Breast epithelium (tissue), 4 donors: ENCODE measurements at places on chromosomes 12 and 14. TPM values are rescaled to one million over a fixed set of nuclear protein-coding genes. Genes with fewer than 3 reads are reported as not detected.

GRCh38 chr14:87321548-87321947, 671.4 kb downstream of the GALC start:
- H3K36me3 ChIP-seq = no peaks in the 10 kb centered on the region
- H3K4me1 ChIP-seq = no peaks in the 10 kb centered on the region
- H3K4me3 ChIP-seq = no peak overlapping the region
- no peak for DNase-seq
- H3K27ac ChIP-seq = no peak overlapping the region

Gene CLEC14A
- 25.6 TPM for total RNA-seq

Gene OTUB2
- 0.64 TPM for total RNA-seq

DNA sequence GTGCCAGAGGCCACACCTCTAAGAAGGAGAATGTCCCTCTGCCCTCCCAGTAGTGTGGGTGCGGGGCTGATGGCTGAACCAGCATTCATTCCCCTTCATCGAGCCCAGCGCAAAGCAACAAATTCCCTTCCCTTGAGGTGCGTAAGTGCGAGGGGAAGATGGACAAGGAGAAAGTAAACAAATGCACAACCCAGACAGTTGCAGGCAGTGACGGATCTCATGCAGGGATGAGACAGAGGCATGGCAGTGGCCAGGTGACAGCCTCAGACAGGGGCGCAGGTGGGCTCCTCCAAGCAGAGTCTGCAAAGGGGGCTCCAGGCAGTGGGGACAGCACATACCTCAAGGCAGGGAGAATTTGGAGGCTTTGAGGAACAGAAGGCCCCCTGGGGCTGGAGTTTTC, 2.3 kb upstream of the MYL2 start:
- no peaks in the 10 kb centered on the region for H3K27me3 ChIP-seq
- no peak for DNase-seq
- no peak overlapping the region for H3K4me3 ChIP-seq
- H3K36me3 ChIP-seq = no peaks in the 10 kb centered on the region
- no peak overlapping the region for H3K27ac ChIP-seq

DNA sequence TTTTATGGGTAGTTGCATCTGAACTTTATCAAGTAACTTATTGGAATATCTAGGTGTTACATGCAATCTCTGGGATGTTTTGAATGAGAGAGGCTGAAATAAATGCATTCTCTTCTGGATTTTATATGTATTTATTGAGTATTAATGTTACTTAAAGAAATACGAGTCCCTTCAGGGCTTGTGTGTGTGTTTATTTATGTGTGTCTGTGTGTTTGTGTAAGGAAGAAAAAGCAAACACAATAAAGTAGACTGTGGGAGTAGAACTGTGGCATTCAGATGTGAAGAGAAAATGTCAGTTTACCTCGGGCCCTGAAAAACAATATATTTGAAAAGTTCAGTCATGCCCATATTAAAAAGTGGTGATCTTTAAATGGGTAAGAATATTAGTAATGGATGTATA, 250.5 kb downstream of the RPL10L start:
- H3K36me3 ChIP-seq = no peaks in the 10 kb centered on the region
- DNase-seq = no peak
- no peak overlapping the region for H3K4me3 ChIP-seq

Gene PDE3A
- total RNA-seq = 7.0 TPM

Gene SARNP
- 54.7 TPM for total RNA-seq

Gene SMIM41
- not detected for total RNA-seq

- H3K36me3 ChIP-seq = no peaks in the 10 kb centered on the region
- H3K4me1 ChIP-seq = no peaks in the 10 kb centered on the region
- no peak overlapping the region for H3K27ac ChIP-seq
- H3K27me3 ChIP-seq = no peaks in the 10 kb centered on the region
- DNase-seq = no peak
- H3K4me3 ChIP-seq = no peak overlapping the region
Measured at GRCh38 chr12:100793182-100793581, 1.4 kb upstream of the ANO4 start.

Gene LTBP2
- total RNA-seq = 79.0 TPM

GRCh38 chr12:113955109-113955970, 10.8 kb downstream of the RBM19 start:
- DNase-seq = no peak
- H3K4me3 ChIP-seq = no peak overlapping the region
- H3K27me3 ChIP-seq = no peaks in the 10 kb centered on the region
- no peaks in the 10 kb centered on the region for H3K4me1 ChIP-seq
- H3K27ac ChIP-seq = no peak overlapping the region

GRCh38 chr12:107607464-107608392, 77.9 kb upstream of the PWP1 start:
- DNase-seq = peak; percentile 65
- H3K27me3 ChIP-seq = no peaks in the 10 kb centered on the region
- no peak overlapping the region for H3K27ac ChIP-seq
- H3K4me3 ChIP-seq = no peak overlapping the region
- H3K36me3 ChIP-seq = no peaks in the 10 kb centered on the region

GRCh38 chr12:74963867-74964331, 245.7 kb downstream of the KCNC2 start:
- no peak overlapping the region for H3K4me3 ChIP-seq
- no peaks in the 10 kb centered on the region for H3K36me3 ChIP-seq
- no peaks in the 10 kb centered on the region for H3K4me1 ChIP-seq
- no peaks in the 10 kb centered on the region for H3K27me3 ChIP-seq

- no peak overlapping the region for H3K27ac ChIP-seq
- H3K4me1 ChIP-seq = no peaks in the 10 kb centered on the region
- no peaks in the 10 kb centered on the region for H3K27me3 ChIP-seq
- H3K4me3 ChIP-seq = no peak overlapping the region
- DNase-seq = no peak
- H3K36me3 ChIP-seq = no peaks in the 10 kb centered on the region
Measured at GRCh38 chr14:38285962-38286361, 30.1 kb upstream of the CLEC14A start.

Gene MFAP5
- 42.0 TPM for total RNA-seq

GRCh38 chr14:61749867-61750266, 12.4 kb upstream of the SNAPC1 start:
- H3K27me3 ChIP-seq = no peaks in the 10 kb centered on the region
- H3K27ac ChIP-seq = no peak overlapping the region
- no peaks in the 10 kb centered on the region for H3K4me1 ChIP-seq
- no peak overlapping the region for H3K4me3 ChIP-seq

Gene TMEM132C
- 15.7 TPM for total RNA-seq

Gene ADCY6
- total RNA-seq = 46.7 TPM

GRCh38 chr12:116922194-116922897, 11.6 kb downstream of the FBXW8 start:
- no peak overlapping the region for H3K27ac ChIP-seq
- H3K4me1 ChIP-seq = peaks cover 7% of the 10 kb centered on the region
- no peak for DNase-seq
- H3K4me3 ChIP-seq = no peak overlapping the region
- H3K36me3 ChIP-seq = no peaks in the 10 kb centered on the region

DNA sequence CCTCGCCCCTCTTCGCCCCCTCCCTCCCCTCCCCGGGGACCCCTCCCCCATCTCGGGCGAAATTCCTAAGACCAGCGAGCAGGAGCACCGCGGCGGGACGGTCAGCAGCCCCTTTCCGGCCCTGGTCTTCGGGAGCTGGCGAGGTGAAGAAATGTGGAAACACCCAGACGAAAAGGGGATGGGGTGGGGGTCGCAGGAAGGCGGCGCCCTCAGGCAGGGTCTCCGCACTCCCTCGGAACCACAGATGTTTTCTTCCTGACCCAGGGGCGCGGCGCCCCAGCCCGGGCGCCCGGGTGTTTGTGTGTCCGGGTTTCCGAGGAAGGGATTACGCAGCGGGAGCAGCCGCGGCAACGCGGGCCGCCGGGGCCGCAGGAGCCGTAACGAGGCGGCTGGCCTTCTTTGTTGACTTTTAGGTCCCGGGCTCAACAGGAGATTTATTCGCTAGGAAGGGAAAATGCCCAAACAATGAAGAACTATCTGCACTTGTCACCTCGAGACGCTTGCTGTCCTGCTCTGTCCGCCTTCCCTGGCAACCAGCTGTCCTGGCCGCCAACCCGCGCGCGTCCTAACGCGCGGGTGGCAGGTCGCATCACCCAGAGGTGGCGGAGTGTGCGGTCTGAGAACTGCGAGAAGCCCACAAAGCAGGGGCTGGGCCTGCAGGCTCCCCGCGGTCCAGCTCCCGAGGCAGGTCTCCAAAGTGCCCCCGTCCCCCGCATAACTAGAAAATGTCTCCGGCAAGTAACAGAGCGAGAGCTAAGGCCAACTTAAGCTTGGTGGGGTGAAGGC, 7.0 kb downstream of the FOXA1 start:
- peaks cover 12% of the 10 kb centered on the region for H3K27me3 ChIP-seq
- peak overlapping the region; percentile 75 for H3K27ac ChIP-seq
- H3K4me3 ChIP-seq = peak overlapping the region; percentile 27
- no peaks in the 10 kb centered on the region for H3K4me1 ChIP-seq
- no peaks in the 10 kb centered on the region for H3K36me3 ChIP-seq

DNA sequence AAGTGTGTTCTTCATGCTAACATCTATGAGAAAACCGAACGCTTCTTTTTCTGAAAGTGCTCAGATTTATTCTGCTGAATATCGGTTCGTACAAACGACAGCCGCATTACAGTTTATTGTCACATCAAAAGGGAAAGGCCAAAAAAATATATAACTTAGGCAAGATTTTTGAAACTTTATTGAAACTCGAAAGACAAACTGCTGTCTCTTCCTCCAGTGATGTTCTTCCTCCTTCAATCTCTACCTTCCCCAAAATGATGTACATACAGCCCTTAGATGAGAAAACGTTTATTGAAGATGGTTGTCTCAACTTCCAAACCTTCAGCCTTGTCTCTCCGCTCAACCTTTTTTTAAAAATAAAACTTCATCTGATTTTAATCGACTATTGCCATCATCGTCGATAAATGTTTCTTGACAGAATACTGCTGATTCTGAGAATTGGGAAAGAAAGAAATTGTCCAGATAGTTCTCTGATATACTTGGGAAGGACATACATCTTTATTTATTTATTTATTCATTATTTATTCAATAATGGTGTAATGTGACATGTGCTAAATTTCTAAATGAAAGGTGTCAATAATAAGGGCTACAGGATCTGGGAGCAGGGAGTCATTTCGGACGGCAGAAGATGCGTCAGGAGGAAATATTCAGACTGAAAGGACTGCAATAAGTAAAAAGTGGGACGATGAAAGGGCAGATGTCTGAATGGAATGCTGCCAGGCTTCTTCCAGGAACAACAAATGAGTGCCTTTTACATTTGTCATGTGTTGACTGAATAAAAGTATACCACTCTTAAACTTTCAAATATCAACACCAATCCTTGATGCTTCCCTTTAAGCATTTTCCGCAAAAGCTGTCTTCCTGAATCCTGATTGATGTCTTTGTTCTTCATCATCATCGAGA, 817 bp upstream of the MDM1 start:
- peak overlapping the region; percentile 80 for H3K4me3 ChIP-seq
- H3K36me3 ChIP-seq = no peaks in the 10 kb centered on the region
- H3K27ac ChIP-seq = peak overlapping the region; percentile 79
- H3K27me3 ChIP-seq = no peaks in the 10 kb centered on the region
- no peak for DNase-seq

Gene TAS2R8
- not detected for total RNA-seq

Gene LRRC43
- total RNA-seq = 0.80 TPM

DNA sequence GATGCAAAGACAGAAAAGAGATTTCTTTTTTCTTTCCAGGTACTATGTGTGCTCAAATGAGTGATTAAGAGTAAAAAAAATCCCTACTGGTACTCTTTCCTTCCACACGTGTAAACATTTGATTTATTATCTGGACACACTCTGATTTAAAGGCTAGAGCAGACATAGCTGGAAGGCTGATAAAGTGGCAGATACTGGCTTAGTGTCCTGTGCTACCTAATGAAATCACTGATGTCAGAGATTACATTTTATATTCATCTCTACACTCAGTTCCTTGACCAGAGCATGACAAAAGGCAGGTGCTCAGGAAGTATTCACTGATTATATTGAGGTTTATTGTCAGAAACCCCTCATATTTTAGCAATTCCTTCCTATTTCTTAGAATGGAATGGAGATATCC, 136.6 kb upstream of the SLC38A2 start:
- DNase-seq = no peak
- H3K27ac ChIP-seq = no peak overlapping the region
- H3K4me3 ChIP-seq = no peak overlapping the region
- no peaks in the 10 kb centered on the region for H3K36me3 ChIP-seq
- H3K4me1 ChIP-seq = no peaks in the 10 kb centered on the region

- no peak overlapping the region for H3K4me3 ChIP-seq
- H3K27me3 ChIP-seq = no peaks in the 10 kb centered on the region
- no peaks in the 10 kb centered on the region for H3K36me3 ChIP-seq
- H3K27ac ChIP-seq = no peak overlapping the region
- H3K4me1 ChIP-seq = no peaks in the 10 kb centered on the region
- no peak for DNase-seq
Measured at GRCh38 chr12:49941556-49942511, 8.7 kb upstream of the AQP2 start.

Gene INSM2
- not detected for total RNA-seq

DNA sequence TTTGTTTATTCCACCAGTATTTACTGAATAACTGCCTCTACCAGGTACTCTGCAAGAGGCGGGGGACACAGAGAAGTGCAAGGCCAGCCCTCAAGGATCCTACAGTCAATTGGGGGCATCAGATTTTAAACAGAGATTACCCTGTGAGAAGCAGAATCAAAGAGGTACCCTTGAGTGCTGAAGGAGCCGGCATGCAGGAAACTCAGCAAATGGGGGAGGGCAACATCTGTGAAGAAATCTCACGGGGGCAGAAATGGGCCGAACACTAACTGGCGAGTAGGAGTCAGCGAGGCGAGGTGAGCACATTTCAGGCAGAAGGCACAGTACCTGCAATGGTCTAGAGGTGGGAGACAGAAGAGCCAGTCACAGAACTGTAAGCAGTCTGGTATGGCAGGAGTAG, 9.0 kb downstream of the GALNT6 start:
- DNase-seq = no peak
- peak overlapping the region; percentile 69 for H3K27ac ChIP-seq
- no peaks in the 10 kb centered on the region for H3K4me1 ChIP-seq
- H3K36me3 ChIP-seq = no peaks in the 10 kb centered on the region
- no peak overlapping the region for H3K4me3 ChIP-seq

DNA sequence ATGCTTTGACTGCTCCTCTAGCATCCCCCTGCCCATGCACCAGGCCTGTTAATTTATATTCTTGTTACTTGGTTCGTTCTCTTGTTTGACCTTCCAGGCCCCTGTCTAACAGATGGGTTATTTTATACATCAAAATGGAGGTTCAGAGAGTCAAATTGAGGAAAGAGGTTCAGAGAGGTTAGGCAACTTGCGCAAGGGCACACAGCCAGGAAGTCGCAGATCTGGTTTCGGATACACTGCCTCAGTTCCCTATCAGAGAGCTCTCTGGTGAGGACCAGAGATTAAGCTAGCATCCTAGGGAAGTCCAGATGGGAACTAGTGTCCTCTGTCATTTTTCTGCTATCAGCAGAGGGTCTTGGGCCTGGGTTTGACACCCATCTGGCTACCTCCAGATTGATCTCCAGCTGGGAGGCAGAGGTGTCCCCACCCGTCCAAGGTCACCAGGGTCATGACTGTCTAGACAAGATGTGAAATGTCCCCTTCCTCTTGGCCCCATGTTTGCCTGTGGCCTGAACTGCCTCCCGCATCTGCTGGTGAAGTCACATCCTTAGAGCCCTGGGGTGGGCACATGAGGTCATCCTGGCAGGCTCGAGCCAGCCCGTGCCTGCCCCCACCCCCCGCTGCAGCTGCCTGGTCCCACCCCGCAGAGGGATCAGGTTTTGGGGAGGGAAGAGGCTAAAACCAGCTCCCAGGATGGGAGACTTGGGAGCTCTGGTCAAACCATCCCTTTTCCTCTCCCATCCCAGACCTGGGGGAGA, 84.3 kb upstream of the NCOR2 start:
- H3K4me1 ChIP-seq = peaks cover 6% of the 10 kb centered on the region
- no peak overlapping the region for H3K4me3 ChIP-seq
- H3K36me3 ChIP-seq = no peaks in the 10 kb centered on the region
- no peaks in the 10 kb centered on the region for H3K27me3 ChIP-seq

Gene CPNE6
- not detected for total RNA-seq

GRCh38 chr14:42421377-42422078, 814.9 kb downstream of the LRFN5 start:
- no peaks in the 10 kb centered on the region for H3K36me3 ChIP-seq
- no peak overlapping the region for H3K27ac ChIP-seq
- no peaks in the 10 kb centered on the region for H3K4me1 ChIP-seq
- no peak overlapping the region for H3K4me3 ChIP-seq
- H3K27me3 ChIP-seq = no peaks in the 10 kb centered on the region
